Stimulated activated CD4-positive, alpha-beta T cell treated with anti-CD3 and anti-CD28 coated beads, TNF-alpha, amount 100 ng/mL, for 24 hours (primary cell): ENCODE measurements at places on chromosomes 3 and 15.

DNA sequence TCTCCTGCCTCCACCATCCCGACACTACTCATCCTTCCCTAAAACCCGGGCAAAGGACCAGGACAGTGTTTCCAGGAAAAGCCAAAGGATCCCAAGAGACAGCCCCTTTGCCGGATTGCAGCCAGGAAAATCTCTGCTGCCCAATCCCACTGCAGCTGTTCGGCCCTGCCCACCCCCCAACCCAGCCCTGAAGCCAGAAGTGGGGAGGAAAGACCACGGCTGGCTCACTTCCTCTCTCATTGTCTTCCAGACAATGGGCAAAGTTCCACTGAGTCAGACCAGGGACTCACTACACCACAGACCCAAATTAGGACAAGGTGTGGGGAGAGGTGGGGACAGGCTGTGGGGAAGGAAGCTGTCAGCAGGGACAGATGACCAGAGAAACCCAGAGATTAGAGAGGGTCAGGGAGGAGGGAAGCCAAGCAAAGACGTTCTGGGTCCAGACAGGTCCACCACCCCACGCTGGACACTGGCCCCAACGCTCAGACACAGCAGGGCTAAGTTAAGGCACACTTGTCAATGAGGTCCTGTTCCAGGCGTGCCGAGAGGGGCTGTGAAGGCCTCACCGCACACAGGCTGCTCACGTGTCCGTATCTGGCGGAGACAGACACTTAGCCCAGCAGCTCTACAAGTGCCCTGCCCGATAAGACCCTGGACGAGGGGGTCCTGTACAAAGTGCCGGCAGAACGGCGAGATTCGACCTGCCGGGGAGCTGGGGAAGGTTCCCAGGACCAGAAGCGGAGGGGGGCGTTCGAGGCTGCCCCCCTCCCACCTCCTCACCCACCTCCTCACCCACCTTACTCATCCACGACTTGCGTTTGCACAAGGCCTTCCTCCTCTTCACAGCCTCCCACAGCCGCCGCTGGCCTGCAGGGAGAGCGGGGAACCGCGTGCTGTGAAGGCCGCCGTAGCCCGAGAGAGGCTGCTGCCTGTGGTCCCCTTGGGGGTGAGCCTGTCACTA lies 21.9 kb downstream of the TNK2 start:
- no peak for DNase-seq

DNA sequence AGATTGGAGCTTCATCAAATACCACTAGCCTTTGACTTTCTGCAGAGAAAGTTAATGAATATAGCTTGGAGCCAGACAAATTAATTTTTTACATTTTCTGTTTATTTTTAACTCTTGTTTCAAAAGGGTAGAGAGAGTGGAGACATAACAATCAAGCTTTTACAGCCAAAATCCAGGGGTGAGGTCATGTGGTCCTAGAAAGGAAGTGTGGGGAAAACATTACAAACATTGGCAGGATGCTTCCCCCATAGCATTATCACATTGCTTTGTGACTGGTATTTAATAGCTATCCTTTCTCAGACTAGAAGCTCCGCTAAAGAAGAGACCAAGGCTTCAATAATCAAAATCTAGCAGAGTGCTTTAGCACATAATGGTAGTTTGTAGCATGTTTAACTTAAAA lies 46.4 kb upstream of the PHLDB2 start:
- DNase-seq, result no peak

DNA sequence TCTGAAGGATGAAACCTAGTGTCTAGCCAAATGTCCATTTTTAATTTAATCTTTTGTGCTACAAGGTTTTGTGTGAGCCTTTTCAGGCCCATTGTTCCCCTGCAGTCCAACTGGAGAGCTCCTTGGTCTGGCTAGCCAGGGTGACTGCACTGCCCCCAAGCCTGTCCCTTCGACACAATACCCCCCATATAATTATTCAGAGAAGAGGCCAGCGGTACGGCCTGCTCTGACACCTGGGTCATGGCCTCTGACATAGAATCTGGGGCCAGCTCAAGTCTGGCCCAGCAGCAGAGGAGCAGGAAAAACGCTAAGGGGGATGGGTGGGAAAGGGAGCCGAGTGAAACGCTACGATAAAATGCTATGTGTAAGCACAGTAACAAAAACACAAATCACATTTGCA lies 64.2 kb upstream of the PYGO1 start:
- no peak for DNase-seq

- DNase-seq, result no peak
Measured at GRCh38 chr3:116837483-116837882, 127.9 kb downstream of the TUSC7 start.

GRCh38 chr3:28118087-28118486 lies 123.3 kb upstream of the CMC1 start:
- DNase-seq, result no peak

- no peak for DNase-seq
Measured at GRCh38 chr3:141059816-141060215, 8.7 kb downstream of the SPSB4 start.

- no peak for DNase-seq
Measured at GRCh38 chr15:63523306-63523990, 19.1 kb downstream of the USP3 start.

- no peak for DNase-seq
Measured at GRCh38 chr3:11835028-11835639, 11.6 kb downstream of the TAMM41 start.

DNA sequence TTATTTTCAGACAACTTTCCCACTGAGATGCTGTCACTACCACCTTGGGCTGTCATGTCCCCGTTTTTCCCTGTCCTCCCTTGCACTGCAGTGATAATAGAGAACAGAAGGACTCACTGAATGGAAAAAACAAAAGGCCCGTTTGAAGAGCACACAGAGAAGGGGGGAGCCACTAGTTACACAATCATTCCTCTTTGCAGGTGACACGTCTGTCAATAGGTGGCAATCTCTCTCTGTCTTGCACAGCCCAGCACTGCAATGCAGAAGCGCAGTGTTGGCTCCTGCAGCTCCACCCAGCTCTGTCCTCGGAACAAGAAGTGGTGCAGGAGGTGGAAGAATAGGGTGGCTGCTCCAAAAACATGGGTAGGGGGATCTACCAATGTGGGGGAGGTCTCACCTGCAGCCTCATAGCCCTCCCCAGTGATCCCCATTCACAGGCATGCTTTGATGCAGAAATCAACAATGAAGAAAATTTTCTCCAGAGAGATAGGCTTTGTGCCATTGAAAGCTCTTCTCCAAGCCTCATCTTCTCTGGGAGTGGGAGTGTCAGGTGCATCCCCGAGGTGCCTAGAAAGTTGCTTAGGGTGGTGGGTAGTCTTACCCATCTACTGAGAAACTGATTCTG lies 31.8 kb downstream of the FSTL1 start:
- DNase-seq, result no peak

DNA sequence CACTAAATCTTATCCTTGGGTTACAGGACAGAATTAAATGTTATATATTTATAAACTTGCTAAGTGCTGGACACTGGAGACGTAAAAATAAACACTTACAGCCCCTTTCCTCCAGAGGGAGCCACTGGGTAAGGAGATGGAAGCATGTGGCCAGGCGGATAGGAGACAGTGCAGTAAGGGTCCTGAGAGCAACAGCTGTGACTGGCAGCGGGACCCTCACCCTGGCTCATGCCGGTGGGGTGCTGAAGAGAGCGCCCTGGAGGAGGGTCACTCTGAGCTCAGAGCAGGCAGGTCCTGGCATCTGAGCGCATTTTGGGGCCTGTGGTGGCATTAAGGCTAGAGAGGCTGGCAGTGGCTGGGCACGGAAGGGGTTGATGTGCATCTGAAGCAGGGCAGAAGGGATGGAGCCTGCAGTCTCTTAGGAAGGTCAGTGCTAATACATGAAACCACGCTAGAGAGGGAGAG lies 16.0 kb downstream of the SEC61A1 start:
- DNase-seq, result no peak
